ENCODE measurements at places on chromosomes 1 and 21. TPM values are rescaled to one million over a fixed set of nuclear protein-coding genes. Genes with fewer than 3 reads are reported as not detected.

KRTAP7-1 gene
- total RNA-seq, result 10.1 TPM

ID3 gene
- total RNA-seq, result 151 TPM

PADI3 gene
- total RNA-seq, result not detected

KRTAP12-1 gene
- not detected for total RNA-seq

CYP4A22 gene
- total RNA-seq, result not detected

ADAMTSL4 gene
- total RNA-seq, result 23.4 TPM

TM2D1 gene
- total RNA-seq, result 95.3 TPM

ZCCHC17 gene
- 5.8 TPM for total RNA-seq

WNT3A gene
- not detected for total RNA-seq

STYXL2 gene
- total RNA-seq, result 2.9 TPM

KPNA6 gene
- total RNA-seq, result 22.9 TPM

GJB3 gene
- total RNA-seq, result 6.3 TPM

SEC16B gene
- 9.6 TPM for total RNA-seq

TMEM269 gene
- total RNA-seq, result not detected

All from umbilical cord (tissue), 2 donors.